ENCODE measurements at places on chromosomes 13 and 19. TPM values are rescaled to one million over a fixed set of nuclear protein-coding genes. Genes with fewer than 3 reads are reported as not detected.

SPRED3 gene
- 3.3 TPM for total RNA-seq

GNG7 gene
- total RNA-seq = under 0.01 TPM

POLD1 gene
- total RNA-seq = 52.9 TPM

ZGLP1 gene
- total RNA-seq = 1.1 TPM

CPAMD8 gene
- 0.19 TPM for total RNA-seq

ZNF665 gene
- total RNA-seq = 6.8 TPM

ATP8A2 gene
- total RNA-seq = not detected
